Trophoblast cell (in vitro differentiated cells and primary cell): ENCODE measurements at places on chromosomes 5 and 9.

DNA sequence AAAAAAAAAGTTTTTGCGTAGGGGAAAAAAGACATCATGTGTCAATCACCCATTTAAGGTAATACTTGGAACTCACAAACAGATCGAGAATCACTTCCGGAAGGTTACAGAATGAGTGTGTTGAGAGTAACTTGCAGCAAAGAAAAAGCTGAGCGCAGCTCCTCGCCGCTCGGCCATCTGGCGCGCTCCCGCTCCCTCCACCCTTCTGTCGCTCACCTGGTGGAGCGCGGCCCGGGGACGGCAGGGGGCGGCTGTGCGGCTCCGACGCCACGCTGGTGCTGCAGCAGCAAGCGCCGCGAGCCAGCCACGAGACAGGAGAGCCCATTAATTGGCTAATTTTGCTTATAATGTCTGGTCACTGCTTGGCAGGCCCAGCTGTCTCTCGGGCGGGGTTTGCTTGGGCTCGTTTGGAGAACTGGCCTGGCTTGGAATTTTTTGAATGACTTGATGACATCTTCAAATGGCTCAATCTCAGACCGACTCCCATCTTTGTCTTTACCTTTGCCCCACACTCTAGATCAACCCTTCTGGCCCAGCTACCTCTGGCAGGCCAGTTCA lies 601.8 kb downstream of the CCDC171 start:
- H3K27me3 ChIP-seq: no peaks in the 10 kb centered on the region
- H3K27ac ChIP-seq: peak overlapping the region; percentile 14
- DNase-seq: peak; percentile 71
- H3K4me1 ChIP-seq: peaks cover 35% of the 10 kb centered on the region
- no peak overlapping the region for H3K4me3 ChIP-seq

- H3K27ac ChIP-seq: no peak overlapping the region
- H3K4me1 ChIP-seq: no peaks in the 10 kb centered on the region
- H3K27me3 ChIP-seq: no peaks in the 10 kb centered on the region
- no peak overlapping the region for H3K4me3 ChIP-seq
Measured at GRCh38 chr5:143435210-143435657, 31.7 kb upstream of the NR3C1 start.

GRCh38 chr5:154849791-154850201 lies 607 bp downstream of the FAXDC2 start:
- H3K4me1 ChIP-seq: peaks cover 3% of the 10 kb centered on the region
- no peak overlapping the region for H3K4me3 ChIP-seq
- no peak overlapping the region for H3K27ac ChIP-seq
- no peak for DNase-seq
- H3K27me3 ChIP-seq: no peaks in the 10 kb centered on the region

GRCh38 chr5:55232271-55232984 lies 980 bp downstream of the CCNO start:
- H3K27ac ChIP-seq: no peak overlapping the region
- peaks cover 61% of the 10 kb centered on the region for H3K27me3 ChIP-seq
- H3K4me1 ChIP-seq: peaks cover 21% of the 10 kb centered on the region
- H3K4me3 ChIP-seq: peak overlapping the region; percentile 67

DNA sequence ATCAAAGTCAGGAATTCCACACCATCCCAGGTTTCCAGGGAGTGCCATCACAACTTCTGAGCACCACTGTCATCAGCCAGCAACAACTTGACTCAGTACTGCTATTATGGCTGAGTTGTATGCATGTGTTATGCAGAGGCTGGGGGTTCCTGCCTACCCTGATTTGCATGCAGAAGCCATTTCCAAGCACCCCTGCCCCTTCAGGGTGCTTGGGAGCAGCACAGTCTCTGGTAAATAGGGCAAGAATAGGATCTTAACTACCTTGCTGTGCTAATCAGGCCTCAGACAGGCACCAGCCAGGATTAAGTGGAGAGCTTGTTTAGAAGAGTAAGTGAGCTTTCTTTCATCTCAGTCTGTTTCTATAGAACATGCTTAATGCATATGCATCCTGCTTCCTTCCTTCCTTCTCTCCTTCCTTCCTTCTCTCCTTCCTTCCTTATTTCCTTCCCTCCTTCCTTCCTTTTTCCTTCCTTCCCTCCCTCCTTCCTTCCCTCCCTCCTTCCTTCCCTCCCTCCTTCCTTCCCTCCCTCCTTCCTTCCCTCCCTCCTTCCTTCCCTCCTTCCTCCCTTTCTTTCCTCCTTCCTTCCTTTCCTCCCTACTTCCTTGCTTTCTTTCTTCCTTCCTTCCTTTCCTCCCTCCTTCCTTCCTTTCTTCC lies 175.7 kb downstream of the FRMD3 start:
- no peak overlapping the region for H3K4me3 ChIP-seq

DNA sequence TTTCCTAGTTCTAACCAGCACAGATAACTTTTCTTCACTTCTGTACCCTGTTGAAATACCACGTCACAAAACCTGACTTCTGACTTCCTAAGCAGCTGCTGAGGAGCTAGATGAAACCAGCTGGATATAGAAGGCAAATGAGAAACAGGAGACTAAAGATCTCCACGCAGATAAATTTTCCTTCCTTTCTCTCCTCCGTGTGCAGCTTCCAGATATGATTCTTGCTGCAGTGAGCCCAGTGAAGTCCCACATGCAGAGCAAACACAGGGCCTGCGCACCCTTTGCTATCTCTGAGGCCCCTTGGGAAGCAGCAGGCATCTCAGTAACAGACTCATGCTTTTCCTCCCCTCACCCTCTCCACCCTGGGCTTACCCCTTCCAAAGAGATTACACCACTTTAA lies 1638.3 kb downstream of the MAT2B start:
- H3K27ac ChIP-seq: no peak overlapping the region
- H3K36me3 ChIP-seq: no peaks in the 10 kb centered on the region
- no peak for DNase-seq
- no peak overlapping the region for H3K4me3 ChIP-seq

- H3K27ac ChIP-seq: no peak overlapping the region
- peaks cover 3% of the 10 kb centered on the region for H3K4me1 ChIP-seq
- H3K4me3 ChIP-seq: no peak overlapping the region
- DNase-seq: peak; percentile 48
Measured at GRCh38 chr9:112278152-112278551, 55.3 kb downstream of the PTBP3 start.

DNA sequence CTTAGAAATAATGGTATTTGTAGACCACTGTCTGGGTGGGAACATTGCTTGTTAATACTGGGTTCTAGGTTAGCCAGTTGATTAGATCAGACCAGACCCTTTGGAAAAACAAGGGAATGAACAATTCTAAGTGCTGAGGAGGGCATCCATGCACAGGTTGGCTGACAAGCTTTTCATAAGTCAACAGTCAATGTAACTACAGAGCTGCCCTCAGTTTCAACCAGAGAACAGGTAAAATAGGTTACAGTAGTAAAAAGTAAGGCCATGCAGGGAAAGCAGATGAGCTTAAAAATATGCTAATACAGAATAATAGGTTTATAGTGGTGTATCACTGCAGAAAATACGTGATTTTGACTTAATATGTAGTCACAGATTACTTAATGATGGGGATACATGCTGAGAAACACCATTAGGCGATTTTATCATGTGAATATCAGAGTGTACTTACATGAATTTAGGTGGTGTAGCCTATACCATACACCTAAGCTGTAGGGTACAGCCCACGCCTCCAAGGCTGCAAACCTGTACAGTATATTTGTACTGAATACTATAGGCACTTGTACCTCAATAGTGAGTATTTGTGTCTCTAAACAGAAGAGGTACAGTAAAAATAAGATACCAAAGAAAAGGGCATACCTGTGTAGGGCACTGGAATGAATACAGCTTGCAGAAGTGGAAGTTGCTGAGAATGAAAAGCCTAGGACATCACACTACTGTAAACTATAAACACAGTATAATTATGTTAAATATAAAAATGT lies 6.1 kb upstream of the FGF18 start:
- no peaks in the 10 kb centered on the region for H3K27me3 ChIP-seq
- DNase-seq: no peak
- no peaks in the 10 kb centered on the region for H3K4me1 ChIP-seq

- no peak for DNase-seq
- H3K27me3 ChIP-seq: no peaks in the 10 kb centered on the region
Measured at GRCh38 chr9:136088481-136088938, 6.6 kb downstream of the NACC2 start.

- no peak overlapping the region for H3K4me3 ChIP-seq
- DNase-seq: peak; percentile 40
- H3K27ac ChIP-seq: no peak overlapping the region
- peaks cover 3% of the 10 kb centered on the region for H3K4me1 ChIP-seq
- no peaks in the 10 kb centered on the region for H3K36me3 ChIP-seq
- H3K27me3 ChIP-seq: no peaks in the 10 kb centered on the region
Measured at GRCh38 chr5:76813982-76814562, 4.8 kb upstream of the F2RL1 start.

- no peak overlapping the region for H3K27ac ChIP-seq
- peaks cover 39% of the 10 kb centered on the region for H3K36me3 ChIP-seq
- DNase-seq: no peak
- H3K4me1 ChIP-seq: no peaks in the 10 kb centered on the region
- H3K27me3 ChIP-seq: no peaks in the 10 kb centered on the region
Measured at GRCh38 chr5:306011-306805, 15.3 kb upstream of the AHRR start.

DNA sequence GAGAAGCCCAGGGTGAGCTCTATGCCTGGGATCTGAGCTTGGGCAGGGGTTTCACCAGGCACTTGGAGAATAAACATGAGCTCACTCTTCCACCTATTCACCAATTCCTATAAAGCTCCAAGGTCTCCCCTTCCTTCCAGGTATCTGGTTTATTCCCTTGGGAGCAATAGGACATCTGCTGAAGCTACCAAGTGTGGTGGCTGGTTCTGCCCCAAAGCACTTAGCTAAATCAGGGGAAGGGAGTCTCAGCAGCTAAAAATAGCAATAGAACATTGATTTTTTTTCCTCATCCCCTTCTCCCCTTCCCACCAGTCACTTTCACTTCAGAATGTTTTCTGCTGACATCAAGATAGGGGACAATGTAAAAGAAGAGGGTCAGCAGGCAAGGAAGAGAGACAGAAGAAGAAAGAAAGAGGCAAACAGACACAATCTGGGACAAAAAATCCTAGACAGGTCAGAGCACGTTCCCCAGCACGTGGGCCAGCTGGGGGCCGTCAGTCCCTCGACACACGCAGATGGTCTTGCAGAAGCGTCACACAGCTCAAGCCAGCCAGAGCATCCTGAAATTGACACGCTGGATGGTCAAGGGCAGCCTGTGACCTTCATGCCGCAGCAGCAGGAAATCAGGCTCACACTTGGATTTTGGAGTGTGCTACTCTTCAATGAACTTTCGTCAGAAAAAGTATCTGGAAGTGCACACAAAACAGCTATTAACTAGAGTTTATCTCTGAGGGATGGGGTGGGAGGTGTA lies 176.0 kb downstream of the ZNF608 start:
- no peak for DNase-seq
- H3K27me3 ChIP-seq: no peaks in the 10 kb centered on the region
- H3K36me3 ChIP-seq: no peaks in the 10 kb centered on the region

GRCh38 chr5:25850581-25850980 lies 1187.8 kb downstream of the CDH9 start:
- no peaks in the 10 kb centered on the region for H3K4me1 ChIP-seq
- no peaks in the 10 kb centered on the region for H3K27me3 ChIP-seq
- DNase-seq: no peak
- H3K36me3 ChIP-seq: no peaks in the 10 kb centered on the region

DNA sequence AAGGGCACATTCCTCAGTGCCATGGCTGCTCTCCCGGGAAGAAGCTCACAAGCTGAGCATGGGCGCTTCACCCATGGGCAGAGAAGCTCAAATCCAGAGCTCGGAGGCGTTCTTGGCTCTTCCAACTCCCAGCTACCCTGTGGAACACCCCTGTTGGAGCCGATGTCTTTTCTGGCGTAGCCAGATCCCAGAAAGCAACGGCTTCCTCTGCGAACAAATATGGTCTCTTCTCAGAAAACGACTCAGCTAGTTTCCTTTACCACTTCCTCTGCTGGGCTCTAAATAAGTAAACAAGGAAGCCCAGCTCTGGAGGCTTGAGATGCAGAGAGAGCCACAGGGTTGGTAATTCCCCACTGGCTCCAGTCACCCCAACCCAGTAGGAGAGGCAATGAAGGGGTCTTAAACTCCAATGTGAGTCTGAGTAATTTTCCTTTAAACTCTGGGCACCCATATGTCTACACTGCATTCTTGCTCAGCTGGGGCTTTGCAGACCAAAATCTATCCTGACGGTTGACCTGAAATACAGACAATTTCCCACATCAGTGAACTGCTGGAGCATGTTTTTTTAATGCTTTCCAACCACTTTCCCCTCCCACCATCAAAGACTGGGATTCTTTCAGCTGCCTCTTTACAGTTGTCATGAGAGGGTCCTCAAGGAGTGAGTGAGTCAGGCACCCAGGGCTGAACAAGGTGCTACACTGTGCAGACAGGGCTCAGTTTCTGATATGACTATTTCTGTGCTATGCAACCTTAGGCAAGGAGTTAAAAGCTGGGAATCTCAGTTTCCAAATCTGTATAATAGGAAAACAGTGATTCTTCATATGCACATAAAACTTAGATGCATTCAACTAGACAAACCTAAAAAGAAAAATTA lies at the start of gene LCP2:
Gene LCP2, minus strand, starts transcription at position 189 of the 874 bp plus-strand sequence. Its CDS starts 166 bp downstream, at position 23.
- H3K27ac ChIP-seq: no peak within 1 kb of the TSS
- no peak for DNase-seq
- H3K4me1 ChIP-seq: no peaks in the 10 kb centered on the region

DNA sequence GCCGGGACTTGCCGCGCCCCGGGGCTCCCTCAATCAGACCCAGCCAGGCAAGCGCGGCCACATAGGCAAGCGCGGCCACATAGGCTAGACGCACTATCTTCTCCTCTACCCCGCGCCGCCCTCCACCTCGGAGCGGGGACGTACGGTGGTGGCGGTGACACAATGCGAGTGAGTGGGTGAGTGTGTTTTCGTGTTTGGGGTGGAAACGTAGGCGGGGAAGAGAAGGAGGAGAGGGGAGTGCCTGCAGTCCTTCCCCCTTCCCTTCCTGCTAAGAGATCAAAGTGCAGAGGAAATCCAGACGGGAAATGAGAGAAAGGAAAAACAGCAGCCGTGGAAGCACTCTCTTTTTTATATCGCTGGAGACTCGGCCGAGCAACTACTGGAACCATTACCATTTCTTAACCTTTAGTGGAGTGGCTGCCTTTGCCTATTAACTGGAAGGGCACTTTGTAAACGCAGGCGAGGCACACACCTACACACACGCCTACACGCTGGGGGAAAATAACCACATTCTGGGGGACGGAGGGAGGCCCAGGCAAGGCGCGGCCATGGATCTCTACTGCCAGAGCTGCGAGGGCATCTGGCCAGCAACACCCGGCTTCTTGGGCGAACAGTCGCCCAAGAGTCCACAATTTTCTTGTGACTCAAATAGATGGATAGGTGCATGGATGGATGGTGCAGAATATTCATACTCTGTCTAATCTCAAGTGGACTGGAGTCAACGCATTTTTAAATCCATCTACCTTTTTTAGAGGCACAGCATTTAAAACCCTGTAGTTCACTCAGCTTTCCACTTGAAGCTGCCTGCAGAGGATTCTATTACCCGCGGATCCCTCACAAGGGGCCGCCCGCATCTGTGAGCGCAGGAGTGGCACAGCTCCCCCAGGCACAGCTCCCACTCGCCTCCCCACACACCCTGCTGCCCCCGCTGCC lies 2.1 kb downstream of the EDIL3 start:
- peak; percentile 12 for DNase-seq
- peak overlapping the region; percentile 34 for H3K27ac ChIP-seq
- H3K36me3 ChIP-seq: no peaks in the 10 kb centered on the region
- peak overlapping the region; percentile 83 for H3K4me3 ChIP-seq
- no peaks in the 10 kb centered on the region for H3K27me3 ChIP-seq
